A673 (cell line): ENCODE measurements at places on chromosomes 5 and 9.

- no peaks in the 10 kb centered on the region for H3K4me1 ChIP-seq
- peak; percentile 67 for DNase-seq
- H3K36me3 ChIP-seq = no peaks in the 10 kb centered on the region
- H3K27ac ChIP-seq = no peak overlapping the region
- no peaks in the 10 kb centered on the region for H3K27me3 ChIP-seq
Observed at GRCh38 chr9:72203205-72203803, 54.1 kb downstream of the GDA start.

DNA sequence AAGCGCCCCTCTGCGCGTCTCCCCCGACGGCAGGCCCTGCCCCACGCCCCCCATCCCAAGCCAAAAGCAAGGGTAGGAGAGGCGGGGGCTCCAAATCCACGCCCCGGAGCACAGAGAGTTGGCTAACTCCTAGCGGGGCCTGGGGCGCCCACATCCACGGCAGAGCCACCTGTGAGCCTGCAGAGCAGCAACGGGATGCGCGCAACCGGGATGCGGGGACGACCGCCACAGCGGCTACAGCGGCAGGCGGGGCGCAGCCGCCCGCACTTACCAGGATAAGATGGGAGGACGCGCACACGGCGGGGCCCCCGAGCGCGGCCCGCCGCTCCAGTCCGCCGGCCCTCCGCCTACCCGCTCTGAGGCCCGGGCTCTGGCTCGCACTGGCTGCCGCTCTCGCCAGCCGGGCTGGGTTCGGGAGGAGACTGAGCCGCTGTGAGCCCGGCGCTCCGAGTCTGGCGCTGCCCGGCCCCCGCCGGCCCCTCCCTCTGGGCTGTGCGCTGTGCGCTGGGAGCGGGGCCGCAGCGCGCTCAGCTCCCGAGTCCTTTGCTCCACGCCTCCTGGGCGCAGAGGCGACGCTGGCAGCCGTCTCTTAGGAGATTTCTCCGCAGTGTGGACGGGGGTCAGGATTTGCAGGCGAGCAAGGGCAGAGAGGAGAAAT, at the start of gene SLC24A2:
Gene SLC24A2, minus strand, starts transcription at position 424 of the 658 bp plus-strand sequence.
- no peak for DNase-seq
- no peaks in the 10 kb centered on the region for H3K4me1 ChIP-seq
- H3K27me3 ChIP-seq = peaks cover 52% of the 10 kb centered on the region

- H3K4me1 ChIP-seq = peaks cover 15% of the 10 kb centered on the region
- peak; percentile 37 for DNase-seq
- no peak overlapping the region for H3K27ac ChIP-seq
- no peak overlapping the region for H3K4me3 ChIP-seq
- H3K36me3 ChIP-seq = no peaks in the 10 kb centered on the region
Observed at GRCh38 chr5:134007581-134008265, 2.9 kb upstream of the VDAC1 start.

DNA sequence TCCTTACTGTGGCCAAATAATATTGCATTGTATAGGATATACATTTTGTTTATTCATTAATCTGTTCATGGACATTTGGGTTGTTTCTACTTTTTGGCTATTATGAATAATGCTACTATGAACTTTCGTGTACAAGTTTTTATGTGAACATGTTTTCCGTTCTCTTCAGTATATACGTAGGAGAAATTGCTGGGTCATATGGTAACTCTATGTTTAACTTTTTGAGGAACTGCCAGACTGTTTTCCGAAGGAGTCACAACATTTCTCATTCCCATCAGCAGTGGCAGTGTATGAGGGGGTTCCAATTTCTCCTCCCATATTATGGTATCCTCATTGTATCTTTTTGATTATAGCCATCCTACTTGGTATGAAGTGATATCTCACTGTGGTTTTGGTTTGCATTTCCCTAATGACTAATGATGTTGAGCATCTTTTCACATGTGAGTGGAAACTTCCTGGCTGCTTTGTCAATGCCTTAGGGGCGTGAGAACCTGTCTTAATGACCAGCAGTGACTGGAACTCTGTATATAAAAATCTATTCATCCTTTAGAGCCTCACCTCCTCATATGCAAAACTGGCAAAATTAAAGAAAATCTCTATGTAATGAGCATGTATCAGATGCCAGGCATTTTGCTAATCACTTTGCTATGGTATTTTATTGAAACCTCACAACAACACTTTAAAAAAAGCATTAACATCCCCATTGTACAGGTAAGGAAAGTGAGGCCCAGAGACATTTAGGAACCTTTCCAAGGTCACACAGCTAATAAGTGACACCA, 47.8 kb upstream of the TGFBR1 start:
- DNase-seq = no peak
- H3K36me3 ChIP-seq = no peaks in the 10 kb centered on the region
- H3K27me3 ChIP-seq = peaks cover 6% of the 10 kb centered on the region
- no peaks in the 10 kb centered on the region for H3K4me1 ChIP-seq
- no peak overlapping the region for H3K27ac ChIP-seq

GRCh38 chr9:76580188-76580587, 121.2 kb downstream of the GCNT1 start:
- H3K4me3 ChIP-seq = no peak overlapping the region
- H3K36me3 ChIP-seq = no peaks in the 10 kb centered on the region
- no peaks in the 10 kb centered on the region for H3K4me1 ChIP-seq
- no peak for DNase-seq

GRCh38 chr5:134106991-134107701, 7.3 kb upstream of the TCF7 start:
- H3K27me3 ChIP-seq = peaks cover 2% of the 10 kb centered on the region
- H3K4me1 ChIP-seq = peaks cover 14% of the 10 kb centered on the region
- no peak for DNase-seq
- no peak overlapping the region for H3K4me3 ChIP-seq
- H3K27ac ChIP-seq = no peak overlapping the region

- DNase-seq = no peak
- H3K4me3 ChIP-seq = no peak overlapping the region
- H3K27ac ChIP-seq = no peak overlapping the region
- H3K36me3 ChIP-seq = no peaks in the 10 kb centered on the region
Observed at GRCh38 chr5:78518365-78519197, 130.0 kb downstream of the LHFPL2 start.

- H3K4me3 ChIP-seq = no peak overlapping the region
- H3K27me3 ChIP-seq = no peaks in the 10 kb centered on the region
- H3K36me3 ChIP-seq = peaks cover 14% of the 10 kb centered on the region
- peaks cover 58% of the 10 kb centered on the region for H3K4me1 ChIP-seq
- DNase-seq = no peak
Observed at GRCh38 chr5:76617229-76617628, 6.0 kb downstream of the F2RL2 start.

GRCh38 chr5:109299557-109299956, 110.2 kb downstream of the PJA2 start:
- DNase-seq = peak; percentile 18
- H3K4me1 ChIP-seq = peaks cover 11% of the 10 kb centered on the region
- no peaks in the 10 kb centered on the region for H3K27me3 ChIP-seq

DNA sequence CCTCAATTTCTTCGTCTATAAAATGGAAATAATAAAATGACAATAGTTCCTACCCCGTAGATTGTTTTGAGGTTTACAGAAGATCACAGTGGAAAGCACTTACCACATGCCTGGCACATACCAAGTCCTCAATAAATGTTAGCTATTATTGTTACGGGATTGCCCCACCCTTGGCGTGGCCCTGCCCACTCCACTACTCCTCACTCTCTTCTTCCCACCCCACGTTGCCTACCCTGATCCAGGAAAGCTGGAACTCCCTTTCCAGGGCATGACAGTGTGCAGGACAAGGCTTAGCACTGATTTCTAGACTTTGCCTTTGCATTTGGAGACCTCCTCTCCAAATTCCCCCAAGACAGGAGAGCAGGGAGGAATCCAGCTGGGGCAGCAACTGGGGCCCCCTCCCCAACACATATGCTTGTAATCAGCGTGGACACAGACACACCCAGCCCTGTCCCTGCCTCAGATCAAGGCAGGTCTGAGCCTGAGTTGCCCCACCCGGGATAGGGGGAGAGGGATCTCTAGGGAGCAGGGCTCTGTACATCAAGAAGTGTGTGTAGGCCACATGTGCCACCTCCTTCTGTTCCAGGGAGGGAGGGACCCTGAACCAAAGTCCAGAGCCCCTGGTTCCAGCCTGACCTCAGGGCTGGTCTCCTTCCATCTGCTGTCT, 6.7 kb downstream of the SLC4A9 start:
- no peak overlapping the region for H3K27ac ChIP-seq
- no peak for DNase-seq
- no peaks in the 10 kb centered on the region for H3K4me1 ChIP-seq

- no peak overlapping the region for H3K4me3 ChIP-seq
- no peak for DNase-seq
- H3K36me3 ChIP-seq = peaks cover 14% of the 10 kb centered on the region
- H3K27ac ChIP-seq = peak overlapping the region; percentile 47
Observed at GRCh38 chr9:128078504-128079434, 10.7 kb downstream of the SLC25A25 start.

GRCh38 chr9:26413611-26414010, 479.0 kb downstream of the CAAP1 start:
- no peaks in the 10 kb centered on the region for H3K27me3 ChIP-seq
- no peak for DNase-seq
- H3K4me3 ChIP-seq = no peak overlapping the region
- H3K36me3 ChIP-seq = no peaks in the 10 kb centered on the region
- H3K4me1 ChIP-seq = no peaks in the 10 kb centered on the region
